ENCODE measurements at places on chromosomes 5 and 9. TPM values are rescaled to one million over a fixed set of nuclear protein-coding genes. Genes with fewer than 3 reads are reported as not detected.

DNA sequence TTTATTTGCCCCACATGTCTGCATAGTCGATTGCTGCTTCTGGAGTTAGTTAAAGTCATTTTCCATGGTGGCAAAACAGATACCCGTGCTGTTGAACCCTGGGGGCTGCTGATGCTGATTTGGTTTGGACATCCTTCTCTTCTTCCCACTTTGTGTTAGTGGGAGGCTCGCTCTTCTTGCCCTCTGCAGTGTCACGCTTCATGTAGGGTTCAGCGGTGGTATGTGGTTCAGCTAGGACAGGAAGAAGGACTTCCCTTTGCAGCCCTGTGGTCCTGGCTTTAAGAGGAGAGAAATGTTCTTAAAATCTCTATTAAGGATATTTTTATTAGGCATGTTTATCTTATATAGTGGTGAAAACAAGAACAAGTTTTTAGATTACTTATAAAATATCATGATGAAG, 36.2 kb downstream of the SLC36A1 start:
- no peak for DNase-seq

DNA sequence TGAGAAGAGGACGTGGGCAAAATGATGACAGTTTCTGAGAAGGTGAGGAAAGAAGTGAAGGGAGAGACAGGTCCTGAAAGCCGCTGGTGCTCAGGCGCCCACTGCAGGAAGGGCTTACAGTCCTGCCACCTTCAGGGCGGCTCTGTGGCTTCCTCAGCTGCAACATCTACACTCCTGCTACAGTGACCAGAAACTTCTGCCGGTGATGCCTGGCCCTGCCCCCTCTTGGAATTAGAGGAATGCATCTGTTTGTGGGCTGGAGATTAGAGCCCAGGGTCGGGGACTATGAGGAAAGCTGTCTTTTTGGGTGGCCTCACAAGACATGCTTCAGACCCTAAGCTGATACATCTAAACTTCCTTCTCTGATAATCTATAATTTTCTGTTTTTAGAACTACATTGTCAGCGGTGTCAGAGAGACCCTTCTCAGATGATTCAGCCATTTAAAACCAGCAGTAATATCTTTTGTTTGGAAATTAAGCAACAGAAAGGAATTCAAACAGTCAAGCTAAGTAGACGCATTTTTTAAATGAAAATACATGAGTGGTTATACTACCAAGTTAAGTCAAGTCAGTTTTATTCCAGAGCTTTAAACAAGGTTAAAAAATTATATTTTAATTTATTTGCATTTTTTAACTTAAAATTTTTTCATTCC, 30.4 kb downstream of the PRDM6 start:
- DNase-seq = no peak

GRCh38 chr5:76341651-76342334, 61.3 kb upstream of the IQGAP2 start:
- no peak for DNase-seq

DNA sequence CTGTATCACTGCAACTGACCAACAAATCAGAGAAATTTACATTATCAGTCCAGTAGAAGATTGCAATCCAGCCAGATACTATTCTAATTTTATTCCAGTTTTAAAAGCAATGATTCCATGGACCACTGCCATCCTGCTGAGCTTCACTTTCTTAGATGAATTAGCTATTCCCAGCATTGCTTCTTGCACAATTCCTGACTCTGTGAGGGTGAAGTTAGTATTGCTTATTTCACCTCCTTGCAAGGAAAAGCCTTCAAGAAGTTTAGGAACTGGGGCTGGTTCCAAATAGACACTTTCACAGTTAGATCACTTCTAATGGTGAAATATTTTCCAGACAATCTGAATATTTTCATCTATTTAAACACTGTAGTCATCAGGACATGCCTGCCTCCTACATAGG, 338.6 kb upstream of the TNC start:
- DNase-seq = no peak

DNA sequence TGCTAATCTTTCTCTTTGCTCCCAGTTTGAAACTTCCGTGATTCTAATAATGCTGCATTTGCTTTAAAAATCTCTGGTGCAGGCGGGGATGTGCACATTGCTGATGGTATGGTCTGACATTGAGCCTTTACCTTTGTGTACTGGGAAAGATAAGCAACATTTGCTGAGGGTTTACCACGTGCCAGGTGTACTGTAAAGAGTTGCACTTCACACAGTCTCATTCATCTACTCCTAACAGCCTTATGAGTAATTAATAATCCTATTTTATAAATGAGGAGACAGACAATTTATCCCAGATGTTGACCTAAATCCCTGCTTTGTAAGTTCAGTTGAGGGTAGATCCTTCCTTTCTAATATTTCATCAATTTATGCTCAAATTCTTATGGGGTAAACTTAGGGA, 726 bp upstream of the ADGRV1 start:
- DNase-seq = no peak

Gene PCDHGA12
- 19.8 TPM for total RNA-seq

DNA sequence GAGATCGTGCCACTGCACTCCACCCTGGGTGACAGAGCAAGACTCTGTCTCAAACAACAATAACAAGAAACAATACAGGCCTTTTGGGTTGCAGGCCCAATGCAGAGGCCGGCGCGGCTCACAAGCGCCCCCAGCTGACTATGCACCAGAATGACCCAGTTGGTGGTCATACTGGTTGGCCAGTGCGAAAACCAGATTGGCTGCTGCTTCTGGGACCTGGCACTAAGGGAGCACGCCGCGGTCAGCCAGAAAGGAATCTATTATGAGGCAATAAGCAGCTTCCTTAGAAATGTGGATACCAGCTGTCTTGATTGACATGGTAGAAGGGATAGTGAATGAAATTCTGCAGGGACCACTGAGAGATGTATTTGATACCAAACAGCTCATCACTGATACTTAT, 35.0 kb downstream of the RANBP17 start:
- no peak for DNase-seq

DNA sequence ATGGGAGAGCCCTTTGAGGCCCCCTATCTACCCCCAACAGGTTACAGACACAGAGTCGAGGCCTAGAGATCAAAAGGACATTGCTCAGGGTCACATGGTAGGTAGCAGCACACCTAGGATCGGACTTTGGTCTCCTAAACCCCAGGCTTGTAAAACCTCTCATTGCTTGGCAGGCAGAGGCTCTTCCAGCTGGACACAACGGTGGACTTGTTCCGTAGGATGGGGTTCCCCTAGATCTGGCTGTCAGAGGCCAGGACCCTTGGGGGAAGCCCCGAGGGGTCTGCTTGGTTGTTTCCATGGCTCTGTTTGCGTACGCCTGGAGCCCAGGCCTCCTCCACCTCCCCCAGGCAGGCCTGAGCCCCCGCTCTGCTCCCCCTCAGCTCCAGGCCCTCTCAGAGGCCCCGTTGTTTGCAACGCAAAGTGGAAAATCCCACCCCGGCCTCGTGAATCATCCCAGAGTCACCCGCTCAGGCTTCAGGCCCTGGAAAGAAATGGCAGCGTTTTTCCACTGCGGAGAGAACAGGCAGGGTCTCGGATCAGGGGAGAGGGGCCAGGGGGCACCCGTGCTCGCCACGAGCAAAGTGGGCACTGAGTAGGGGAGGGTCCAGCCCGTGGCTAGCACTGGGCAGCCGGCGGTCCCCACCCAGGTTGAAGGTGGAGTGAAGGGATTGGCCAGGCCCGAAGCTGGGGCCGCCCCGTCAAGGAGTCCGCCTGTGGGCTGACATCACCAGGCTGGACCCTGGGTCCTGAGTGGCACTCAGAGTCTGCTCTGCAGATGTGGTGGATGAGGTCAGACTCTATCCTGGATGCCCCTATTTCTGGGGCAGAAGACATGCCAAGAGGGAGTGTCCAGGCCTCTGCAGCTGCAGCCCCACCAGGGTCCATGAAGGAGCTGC, 19.8 kb downstream of the COL27A1 start:
- DNase-seq = no peak

Gene ATP10B
- total RNA-seq = 9.0 TPM

Gene SNCAIP
- total RNA-seq = 18.6 TPM

All from tibial nerve (tissue), 4 donors.